Right cardiac atrium (tissue), 5 donors: ENCODE measurements at places on chromosomes 11 and 22. TPM values are rescaled to one million over a fixed set of nuclear protein-coding genes. Genes with fewer than 3 reads are reported as not detected.

DNA sequence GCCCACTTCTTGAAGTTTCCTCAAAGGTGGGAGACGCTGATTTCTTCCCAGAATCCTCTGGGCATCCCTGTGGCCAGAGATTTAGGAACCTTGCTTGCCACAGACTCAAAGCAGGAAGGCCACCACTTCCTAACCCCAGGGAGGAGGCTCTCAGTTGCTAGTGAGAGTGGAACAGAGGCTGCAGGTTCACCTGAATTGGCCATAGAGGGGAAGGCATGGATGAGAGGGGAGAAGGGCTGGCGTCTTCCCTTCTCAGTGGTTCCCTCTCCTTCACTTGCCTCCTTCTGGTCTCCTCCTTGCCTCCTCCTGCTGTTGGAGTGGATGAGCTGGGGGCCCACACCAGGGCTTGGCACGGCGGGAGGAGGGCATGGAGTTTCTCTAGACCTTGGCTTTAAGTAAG lies 185.7 kb downstream of the ADAMTS15 start:
- DNase-seq, result no peak

DNA sequence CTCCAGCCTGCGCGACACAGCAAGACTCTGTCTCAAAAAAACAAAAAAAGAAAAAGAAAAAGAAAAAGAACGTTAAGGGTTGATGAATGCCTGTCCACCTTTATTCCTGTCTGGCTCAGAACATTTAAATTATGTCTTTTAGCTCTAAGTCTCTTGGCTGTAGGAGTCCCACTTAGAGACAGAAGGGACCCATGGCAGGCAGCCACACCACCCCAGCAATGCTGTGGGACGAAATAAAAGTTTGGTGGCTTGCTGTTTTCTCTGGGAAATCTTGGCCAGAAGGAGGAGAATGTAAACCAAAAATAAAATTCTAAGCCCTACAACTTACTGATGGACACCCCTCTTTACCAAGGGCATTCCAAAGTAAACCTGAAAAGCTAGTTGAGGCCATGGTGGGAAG lies 38.9 kb upstream of the GNAZ start:
- DNase-seq, result no peak

- DNase-seq, result peak; percentile 49
Observed at GRCh38 chr11:111512296-111513239, at the start of gene BTG4. Gene BTG4 (minus strand): TSS chr11:111512386. CDS start chr11:111498776, 13,610 bp downstream.

DNA sequence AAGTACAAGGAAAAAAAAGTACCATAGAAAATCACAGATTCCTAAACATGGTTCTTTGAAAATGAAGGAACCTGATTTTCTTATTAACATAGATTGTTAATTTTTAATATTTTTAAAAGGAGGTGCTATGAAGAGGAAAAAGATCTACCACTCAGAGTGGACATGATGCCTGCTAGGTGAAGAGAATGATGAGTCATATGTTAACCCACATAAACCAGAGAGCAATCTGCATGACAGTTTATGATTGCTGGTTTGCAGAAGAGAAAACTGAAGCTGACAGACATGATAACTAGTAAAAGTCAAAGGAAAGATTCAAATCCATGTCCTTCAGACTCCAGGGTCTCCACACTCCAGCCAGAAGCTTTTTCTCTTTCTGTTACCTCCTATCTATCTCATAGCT lies 1231.7 kb downstream of the LRRC4C start:
- DNase-seq, result no peak

DNA sequence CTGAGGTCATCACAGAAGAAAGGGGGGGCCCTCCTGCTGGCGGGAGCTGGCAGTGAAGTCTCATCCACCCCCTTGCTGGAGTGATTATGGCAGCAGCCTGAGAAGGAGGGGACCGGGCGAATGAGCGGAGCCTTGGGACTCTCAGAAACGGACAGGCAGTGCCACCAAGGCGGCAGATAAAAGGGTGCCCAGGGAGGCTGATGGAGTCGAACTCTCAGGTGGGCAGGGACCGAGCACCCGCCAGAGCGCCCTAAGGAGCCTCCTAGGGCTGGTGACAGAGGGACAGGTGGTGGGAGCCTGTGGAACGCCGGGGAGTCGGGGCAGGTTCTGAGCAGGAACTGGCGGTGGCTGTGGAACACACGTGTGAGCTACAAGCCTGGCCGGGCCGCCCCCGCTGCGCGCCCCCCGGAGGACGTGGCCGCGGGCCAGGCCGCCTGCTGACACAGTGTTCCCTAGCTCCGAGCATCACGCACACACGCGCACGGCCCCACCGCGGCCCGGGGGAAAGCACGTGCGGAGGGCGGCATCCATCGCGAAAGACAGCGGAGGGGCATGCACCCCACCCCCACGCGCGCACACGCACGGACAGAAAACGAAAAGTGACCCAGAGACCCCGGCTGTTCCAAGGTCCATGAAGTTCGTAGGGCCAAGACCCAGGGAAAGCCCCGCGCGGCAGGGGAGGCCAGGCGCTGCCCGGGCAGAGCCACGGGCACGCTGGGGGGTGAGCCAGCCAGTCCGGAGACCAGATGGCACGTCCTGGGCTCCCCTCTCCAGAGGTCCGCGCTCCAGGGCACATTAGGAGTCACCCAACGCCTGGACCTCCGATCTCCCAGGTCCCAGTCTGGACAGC lies 1.0 kb downstream of the VWCE start:
- DNase-seq, result peak; percentile 89

DNA sequence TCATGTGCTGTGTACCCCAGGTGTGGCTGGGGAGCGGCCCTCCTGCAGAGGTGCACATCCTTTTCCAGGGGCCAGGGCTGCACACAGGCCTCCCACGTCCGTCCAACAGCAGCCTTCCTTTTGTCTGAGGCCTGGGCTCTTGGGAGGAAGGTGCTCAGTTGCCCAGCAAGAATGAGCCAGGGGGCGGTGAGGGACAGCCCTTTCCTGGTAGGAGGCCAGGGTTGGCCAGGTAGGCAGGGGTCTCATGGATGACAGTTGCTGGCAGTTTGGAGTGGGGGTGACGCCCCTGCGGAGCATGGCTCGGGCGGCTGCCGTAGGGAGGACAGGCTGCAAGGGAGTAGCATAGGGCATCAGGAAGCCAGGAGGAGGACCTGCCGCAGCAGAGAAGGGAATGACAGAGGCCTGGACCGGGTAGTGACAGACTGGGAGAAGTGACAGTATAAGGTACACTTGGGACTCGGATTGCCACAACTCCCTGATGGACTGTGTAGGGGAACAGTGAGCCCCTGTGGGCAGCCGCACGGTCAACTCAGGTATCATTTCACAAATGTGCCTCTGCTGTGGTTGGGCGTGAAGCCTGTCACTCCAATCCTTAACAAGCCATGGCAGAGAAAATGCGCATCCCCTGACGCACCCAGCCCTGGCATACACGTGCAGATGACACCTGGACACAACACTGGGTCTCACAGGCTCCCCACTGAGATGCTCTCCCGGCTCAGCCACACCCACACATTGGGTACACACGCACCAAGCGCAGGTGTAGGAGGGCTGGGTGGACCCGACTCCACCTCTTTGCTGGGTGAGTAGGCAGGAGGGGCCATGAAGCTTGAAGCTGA lies 79.7 kb downstream of the DGCR2 start:
- DNase-seq, result no peak

DNA sequence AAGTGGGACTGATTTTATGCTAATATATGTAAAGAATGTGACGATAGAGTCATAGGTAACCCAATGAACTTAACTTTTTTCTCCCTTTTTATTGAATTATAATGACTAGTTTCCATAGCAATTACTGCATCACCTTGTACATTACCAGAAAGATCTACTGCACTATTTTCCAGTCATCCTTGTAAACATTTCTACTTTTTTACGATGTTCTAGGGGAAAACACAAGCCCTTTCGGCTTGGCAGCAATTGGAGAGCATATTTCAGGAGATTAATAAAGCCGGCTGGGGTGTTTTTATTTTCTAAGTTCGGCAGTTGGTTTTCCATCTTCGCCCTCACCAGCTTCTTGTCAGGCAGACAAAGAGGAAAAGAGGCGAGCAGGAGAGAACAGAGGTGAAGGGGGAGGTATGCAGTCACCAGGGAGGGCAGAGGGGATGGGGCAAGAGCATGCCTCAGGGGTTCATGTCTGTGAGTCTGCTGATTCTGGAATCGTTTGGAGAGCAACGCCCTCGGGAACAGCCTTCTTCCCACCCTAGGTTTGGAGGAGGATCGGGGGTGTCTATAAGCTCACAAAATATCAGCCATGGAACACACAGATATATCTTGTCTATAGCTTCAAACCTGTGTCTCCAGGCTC lies 476.4 kb downstream of the MIAT start:
- DNase-seq, result no peak

DNA sequence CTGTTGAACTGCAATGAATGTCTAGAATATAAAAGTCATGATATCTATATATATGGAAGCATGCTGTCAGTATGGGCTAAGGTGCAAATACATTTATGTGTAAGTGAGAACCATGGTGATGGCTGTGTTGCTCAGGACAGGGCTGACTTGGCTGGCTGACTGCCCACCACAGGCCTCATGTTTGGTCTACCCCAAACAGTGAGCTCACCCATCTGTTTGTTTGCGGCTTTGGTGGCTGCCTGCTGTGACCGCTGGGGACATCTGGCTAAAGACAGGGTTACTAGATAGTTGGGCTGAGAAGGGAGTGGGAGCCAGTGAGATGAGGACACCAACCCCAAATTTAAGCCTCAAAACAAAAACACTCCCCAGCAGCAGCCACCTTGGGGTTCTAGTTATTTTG lies 6.3 kb downstream of the CD44 start:
- no peak for DNase-seq

DNA sequence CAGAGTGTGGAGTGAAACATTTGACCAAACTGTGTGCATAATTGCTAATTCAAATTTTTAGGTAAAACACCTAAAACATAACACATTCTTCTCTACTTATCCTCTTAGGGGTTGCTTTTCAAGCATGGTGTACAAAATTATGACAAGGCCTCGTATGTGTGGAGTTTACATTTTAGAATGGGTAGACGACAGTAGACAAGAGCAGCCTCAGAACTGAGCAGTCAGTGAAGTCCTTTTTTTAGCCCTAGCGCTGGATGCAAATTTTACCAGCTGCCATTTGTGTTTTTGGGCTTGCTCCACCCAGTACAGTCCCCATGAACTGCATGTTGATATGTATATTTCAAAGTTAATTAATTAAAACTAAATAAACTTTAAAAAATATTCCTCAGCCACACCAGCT lies 64.7 kb upstream of the TOP3B start:
- DNase-seq, result no peak

GRCh38 chr11:86249307-86250098 lies 5.0 kb downstream of the EED start:
- DNase-seq, result no peak

GRCh38 chr22:35458547-35459422 lies 58.8 kb downstream of the MCM5 start:
- no peak for DNase-seq

DNA sequence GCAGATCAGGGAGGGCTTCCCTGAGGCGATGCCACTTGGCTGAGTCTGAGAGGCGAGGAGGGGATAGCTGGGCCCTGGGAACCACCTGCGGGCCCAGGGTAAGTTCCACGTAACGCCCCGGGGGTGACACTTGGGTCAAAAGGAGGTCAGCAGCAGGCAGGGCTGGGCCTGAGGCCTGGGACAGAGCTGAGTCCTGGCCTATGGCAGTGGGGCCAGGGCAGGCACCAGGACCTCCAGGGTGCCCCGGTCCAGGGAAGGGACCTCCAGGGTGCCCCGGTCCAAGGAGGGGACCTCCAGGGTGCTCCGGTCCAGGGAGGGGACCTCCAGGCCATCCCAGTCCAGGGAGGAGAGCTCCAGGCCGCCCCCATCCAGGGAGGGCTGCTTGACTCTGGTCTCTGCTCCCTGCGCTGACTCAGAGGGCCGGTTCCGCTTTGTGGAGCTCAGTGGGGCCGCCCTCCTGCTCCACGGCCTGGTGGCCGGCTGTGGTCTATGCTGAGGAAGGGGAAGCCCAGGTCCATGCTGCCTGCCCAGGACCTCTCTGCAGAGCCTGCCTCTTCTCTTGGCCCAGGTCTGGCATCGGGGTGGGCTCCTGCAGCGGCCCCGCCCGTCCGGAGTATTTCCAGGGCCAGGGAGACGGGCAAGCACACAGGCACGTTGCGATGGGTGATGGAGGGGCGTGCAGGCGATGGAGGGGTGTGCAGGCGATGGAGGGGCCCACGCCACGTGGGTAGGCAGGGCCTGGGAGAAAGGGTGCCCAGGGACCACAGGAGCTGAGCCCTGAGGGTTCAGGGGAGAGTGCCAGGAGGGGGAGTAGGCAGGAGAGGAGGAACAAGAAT lies 19.5 kb upstream of the WNT7B start:
- DNase-seq, result peak; percentile 81

CDC42BPG gene
- 0.86 TPM for total RNA-seq

TUBA8 gene
- total RNA-seq, result 64.7 TPM

PATE2 gene
- not detected for total RNA-seq

TRIM51 gene
- total RNA-seq, result not detected

HIPK3 gene
- total RNA-seq, result 272 TPM

OR9Q2 gene
- not detected for total RNA-seq

BAIAP2L2 gene
- not detected for total RNA-seq

SPINDOC gene
- total RNA-seq, result 12.8 TPM
